ENCODE measurements at places on chromosomes 2 and 18.

- no peak for DNase-seq
Observed at GRCh38 chr18:48064978-48065600, 134.6 kb upstream of the SMAD2 start.

- DNase-seq = no peak
Observed at GRCh38 chr2:193272011-193272410, 1077.3 kb upstream of the TMEFF2 start.

DNA sequence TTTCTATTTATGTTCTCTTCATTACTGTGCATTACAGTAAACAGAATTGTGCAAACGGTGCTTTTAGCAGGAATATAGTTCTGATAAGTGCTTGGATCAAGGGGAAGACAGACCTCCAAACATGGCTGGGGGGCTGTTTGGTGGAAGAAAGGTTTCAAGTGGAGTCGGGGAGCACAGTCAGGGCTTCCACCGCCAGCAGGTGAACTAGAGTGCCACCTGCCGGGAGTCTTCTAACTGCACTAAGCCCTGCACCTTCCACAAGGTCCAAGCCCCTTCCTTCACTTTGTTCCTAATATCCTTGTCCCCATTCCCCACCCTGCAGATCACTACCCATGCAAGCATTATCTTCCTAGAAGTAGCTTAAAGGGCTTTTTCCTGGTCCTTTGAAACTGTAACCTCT, 11.1 kb downstream of the ONECUT2 start:
- peak; percentile 74 for DNase-seq

GRCh38 chr2:207258263-207258991, 92.7 kb upstream of the KLF7 start:
- peak; percentile 88 for DNase-seq

DNA sequence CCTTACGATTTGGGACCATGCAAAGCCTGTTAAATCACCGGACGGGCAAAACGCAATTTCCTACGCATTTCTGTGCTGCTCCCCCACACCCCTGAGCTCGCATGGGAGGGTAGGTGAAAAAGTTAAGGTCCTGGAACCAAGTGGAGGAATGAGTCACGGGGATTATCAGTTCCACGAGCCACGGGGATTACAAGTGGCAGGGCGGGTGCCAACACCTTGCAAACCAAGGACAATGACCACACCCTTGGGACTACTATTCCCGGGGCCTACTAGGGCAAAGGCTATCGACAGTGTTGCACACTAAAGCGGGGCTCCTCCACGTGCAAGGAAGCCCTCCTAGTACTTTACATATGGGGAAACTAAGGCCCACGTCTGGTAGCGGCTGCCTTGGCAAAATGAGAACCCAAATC, 447 bp downstream of the RETSAT start:
- no peak for DNase-seq

- DNase-seq = no peak
Observed at GRCh38 chr2:115560666-115561065, 1118.2 kb downstream of the DPP10 start.

DNA sequence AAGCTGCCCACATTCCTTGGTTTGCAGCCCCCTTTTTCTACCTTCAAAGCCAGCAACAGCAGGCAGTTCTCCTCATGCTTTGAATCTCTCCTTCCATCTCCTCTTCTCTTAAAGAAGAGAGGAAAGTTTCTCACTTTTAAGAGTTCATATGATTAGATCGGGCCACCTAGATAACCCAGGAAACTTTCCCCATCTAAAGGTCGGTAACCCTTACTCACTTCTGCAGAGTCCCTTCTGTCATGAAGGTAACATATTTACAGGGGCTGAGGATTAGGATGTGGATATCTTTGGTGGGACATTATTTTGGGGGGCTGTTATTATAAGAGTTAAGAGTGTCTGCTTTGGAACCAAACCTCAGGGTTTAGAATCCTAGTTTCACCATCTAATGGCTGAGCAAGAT, 51.0 kb downstream of the HNRNPLL start:
- DNase-seq = no peak

- DNase-seq = no peak
Observed at GRCh38 chr18:8948011-8948410, 154.5 kb upstream of the NDUFV2 start.

- no peak for DNase-seq
Observed at GRCh38 chr2:70897203-70897976, 38.3 kb upstream of the ATP6V1B1 start.

Measured in NCI-H526 (cell line).